ENCODE measurements at places on chromosomes 13 and 19.

DNA sequence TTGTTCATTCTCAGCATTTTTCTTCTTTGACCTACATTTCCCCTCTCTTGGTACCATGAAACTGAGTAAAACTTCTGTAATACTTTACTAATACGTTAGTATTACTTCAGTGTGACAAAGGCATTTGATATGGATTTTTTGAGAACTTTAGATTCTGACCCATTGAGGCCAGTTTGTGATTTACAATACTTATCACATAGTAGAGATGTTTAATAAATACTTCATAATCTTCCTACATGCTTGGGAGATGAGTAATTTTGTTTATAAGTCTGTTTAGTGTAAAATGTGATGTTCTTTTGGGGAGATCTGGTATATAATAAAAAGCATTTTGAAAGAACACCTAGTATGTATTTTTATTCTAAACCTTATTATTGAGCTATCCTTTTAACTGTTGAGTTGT is 29.7 kb downstream of the GTF2F2 start:
- no peak for DNase-seq

DNA sequence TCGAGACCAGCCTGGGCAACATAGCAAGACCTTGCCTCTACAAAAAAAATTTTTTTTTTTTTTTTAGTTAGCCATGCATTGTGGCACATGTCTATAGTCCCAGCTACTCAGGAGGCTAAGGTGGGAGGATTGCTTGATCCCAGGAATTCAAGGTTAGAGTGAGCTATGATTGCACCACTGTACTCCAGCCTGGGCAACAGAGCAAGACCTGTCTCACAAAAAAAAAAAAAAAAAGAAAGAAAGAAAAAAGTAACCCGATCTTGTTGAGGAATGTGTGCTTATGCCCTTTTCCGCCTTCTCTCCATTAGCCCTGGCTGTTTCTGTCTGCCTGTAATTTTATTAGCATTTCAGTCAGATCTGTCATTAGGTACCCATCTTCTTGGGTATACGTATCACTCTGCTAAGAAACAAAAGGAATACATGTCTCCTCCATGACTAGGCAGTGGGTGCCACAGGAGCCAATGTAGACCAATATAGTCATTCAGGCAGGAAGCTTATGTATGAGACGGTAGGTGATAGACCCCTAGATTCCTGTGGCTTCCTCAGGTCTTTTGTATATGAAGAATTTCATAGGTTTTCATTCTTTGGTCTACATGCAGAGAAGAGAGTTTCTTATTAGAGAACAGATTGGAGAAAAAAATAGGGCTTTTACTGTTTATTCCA is 59.6 kb upstream of the NPAS1 start:
- no peak for DNase-seq

GRCh38 chr13:21395953-21396352 is 63.1 kb downstream of the ZDHHC20 start:
- no peak for DNase-seq

DNA sequence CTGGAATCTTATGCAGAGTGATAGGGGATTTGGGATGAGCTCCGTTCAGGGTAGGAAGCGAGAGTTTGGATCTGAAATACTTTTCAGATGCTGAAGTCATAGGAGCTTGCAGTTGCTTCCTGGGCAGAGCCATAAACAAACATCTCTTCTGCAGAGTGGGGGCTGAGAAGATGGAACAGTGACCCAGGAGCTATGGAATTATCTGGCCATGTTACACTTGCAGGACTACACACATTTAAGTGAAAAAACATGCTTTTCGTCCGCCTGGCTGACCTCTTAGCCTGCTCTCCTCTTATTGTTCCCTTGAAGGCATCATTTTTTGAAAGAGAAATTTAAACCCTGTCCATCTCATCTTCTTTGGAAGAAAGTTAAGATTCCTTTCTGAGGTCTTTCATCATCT is 40.7 kb downstream of the PSG11 start:
- no peak for DNase-seq

DNA sequence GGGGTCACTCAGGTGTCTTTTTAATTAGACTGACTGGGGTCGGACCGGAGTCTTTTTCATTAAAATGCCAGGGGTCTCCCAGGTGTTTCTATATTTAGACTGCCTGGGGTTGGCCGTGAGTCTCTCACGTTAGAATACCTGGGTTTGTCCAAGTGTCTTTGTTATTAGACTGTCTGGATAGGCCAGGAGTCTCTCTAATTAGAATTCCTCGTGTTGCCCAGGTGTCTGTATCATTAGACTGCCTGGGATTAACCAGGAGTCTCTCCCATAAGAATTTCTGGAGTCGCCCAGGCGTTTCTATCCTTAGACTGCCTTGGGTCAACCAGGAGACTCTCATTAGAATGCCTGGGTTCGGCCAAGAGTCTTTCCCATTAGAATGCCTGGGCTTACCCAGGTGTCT is 1445.7 kb downstream of the UQCRFS1 start:
- DNase-seq = no peak
